M059J (cell line): ENCODE measurements at places on chromosomes 2 and 18.

- peak; percentile 16 for DNase-seq
These were observed 105.0 kb downstream of the FIGN start for GRCh38 chr2:163630836-163631235.

GRCh38 chr2:47300081-47300480 is 102.9 kb upstream of the MSH2 start:
- no peak for DNase-seq

GRCh38 chr2:186919296-186919695 is 70.3 kb upstream of the ZSWIM2 start:
- DNase-seq, result peak; percentile 77

GRCh38 chr2:61898810-61899209 is 6.7 kb upstream of the COMMD1 start:
- peak; percentile 23 for DNase-seq
